ENCODE measurements at places on chromosomes 7 and 10.

- DNase-seq: peak; percentile 89
Measured at GRCh38 chr7:26413007-26413691, 121.5 kb downstream of the SNX10 start.

- DNase-seq: peak; percentile 30
Measured at GRCh38 chr7:159030490-159031134, 114.1 kb downstream of the VIPR2 start.

DNA sequence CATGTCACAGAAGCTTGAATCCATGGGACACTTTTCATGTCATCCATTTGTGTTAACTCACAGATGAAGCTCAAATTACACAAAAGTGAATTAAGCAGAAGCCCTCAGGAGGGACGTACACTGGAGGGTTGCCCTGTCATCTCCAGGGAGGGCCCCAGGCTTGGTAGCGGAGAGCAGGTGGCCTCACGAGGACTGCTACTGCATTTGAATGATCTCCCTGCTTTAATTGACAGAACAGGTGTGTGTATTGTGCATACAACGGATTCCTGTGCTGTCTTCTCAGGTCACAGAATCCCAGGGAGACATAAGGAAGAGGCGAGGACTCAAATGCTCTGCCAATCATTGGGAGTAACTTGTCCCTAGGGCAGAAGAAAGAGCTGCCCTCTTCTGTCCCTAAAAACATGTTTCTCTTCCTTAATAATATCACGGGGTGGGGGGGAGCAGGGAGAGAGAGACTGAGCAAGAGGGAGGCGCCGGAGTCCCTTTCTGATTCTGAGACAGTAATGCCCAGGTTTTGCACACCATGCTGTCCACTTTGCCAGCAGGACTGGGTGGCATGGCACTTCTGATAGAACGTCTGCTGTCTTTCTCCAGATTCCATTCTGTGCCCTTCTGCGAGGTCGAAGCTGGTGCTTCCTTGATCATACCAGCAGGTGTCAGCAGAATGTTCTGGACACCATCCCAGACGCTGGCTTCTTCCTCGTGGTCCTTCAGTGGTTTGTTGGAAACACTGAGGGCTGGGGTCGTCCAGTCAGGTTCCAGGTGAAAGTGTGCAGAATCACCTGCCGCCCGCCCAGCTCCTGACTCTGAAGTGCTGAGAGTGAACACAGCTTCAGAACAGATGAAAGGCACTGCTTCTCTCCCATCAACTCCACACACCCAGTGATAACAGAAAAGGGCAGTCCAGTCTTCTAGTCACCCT, 26.2 kb upstream of the RASGEF1A start:
- DNase-seq: peak; percentile 31

DNA sequence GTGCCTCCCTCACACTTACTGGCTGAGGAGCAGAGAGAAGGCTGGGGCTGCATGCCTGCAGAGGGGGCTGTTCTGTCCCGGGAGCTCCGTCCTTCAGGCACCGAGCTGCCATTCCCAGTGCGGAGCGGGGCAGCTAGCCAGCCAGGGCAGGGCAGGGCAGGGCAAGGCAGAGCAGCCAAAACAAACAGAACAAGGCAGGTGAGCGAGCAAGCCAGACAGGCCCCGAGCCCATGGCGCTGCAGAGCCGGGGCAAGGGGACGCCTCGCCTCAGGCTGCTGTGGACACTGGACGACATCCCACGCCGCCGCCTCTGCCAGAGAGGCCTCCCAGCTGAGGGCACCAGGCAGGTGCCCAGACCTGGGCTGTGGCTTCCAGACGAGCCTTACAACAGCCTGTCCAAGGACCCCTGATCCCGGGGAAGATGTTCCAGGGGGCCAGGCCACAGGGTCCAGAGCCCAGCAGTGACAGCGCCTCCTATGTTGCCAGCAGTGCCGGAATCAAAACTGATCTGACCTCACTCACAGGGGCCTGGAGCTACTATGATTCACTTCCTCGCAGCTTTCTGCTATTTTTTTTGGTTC, 8.2 kb upstream of the NDST2 start:
- no peak for DNase-seq

Measured in NCI-H774 (cell line).